Mesangial cell (primary cell): ENCODE measurements at places on chromosomes 12 and 14. TPM values are rescaled to one million over a fixed set of nuclear protein-coding genes. Genes with fewer than 3 reads are reported as not detected.

Gene BEST3
- total RNA-seq = 0.38 and 0.49 TPM in 2 replicates

Gene SIX1
- total RNA-seq = 8.9 and 11.7 TPM in 2 replicates

Gene OR6C65
- not detected in 2 replicates for total RNA-seq

Gene FKBP3
- 15.3 and 23.1 TPM in 2 replicates for total RNA-seq

Gene NGB
- total RNA-seq = not detected in 2 replicates

Gene MIP
- total RNA-seq = 0.98 TPM in 1 of 2 replicates, not detected in the other

Gene IAPP
- total RNA-seq = not detected in 2 replicates

Gene DAO
- not detected in 2 replicates for total RNA-seq
